ENCODE measurements at places on chromosomes 1 and 21.

DNA sequence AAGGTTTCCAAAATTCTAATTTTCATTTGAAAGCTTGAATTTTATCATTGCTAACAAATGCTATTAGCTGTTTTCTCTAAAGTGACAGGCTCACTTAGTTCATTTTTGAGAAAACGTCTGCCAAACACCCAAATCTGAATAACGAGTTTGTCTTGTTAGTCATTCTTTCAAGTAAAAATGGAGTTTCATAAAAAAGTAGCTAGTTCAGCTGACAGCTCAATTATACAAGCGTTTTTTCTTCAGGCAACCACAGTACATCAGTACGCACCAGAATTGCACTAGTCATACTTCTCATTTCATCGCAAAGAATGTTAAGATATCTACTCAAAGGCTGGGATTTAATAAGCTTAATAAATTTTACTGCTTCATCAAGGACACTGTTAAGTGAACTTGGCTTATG, 72.3 kb upstream of the SLFNL1 start:
- DNase-seq, result no peak

DNA sequence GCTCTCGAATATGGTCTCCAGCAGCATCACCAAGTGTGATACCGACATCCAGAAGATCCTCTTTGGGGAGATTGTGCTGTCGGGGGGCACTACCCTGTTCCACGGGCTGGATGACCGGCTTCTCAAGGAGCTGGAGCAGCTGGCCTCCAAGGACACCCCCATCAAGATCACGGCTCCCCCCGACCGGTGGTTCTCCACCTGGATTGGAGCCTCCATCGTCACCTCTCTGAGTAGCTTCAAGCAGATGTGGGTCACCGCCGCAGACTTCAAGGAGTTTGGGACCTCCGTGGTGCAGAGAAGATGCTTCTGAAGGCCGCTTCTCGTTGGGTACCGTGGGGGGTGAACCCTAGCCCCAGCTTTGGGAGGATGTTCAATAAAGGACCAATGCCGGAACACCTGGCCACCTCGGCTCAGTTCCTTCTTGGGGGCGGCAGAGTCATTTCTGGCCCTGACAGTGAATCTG, 1.3 kb downstream of the ACTRT2 start:
- no peak for DNase-seq

DNA sequence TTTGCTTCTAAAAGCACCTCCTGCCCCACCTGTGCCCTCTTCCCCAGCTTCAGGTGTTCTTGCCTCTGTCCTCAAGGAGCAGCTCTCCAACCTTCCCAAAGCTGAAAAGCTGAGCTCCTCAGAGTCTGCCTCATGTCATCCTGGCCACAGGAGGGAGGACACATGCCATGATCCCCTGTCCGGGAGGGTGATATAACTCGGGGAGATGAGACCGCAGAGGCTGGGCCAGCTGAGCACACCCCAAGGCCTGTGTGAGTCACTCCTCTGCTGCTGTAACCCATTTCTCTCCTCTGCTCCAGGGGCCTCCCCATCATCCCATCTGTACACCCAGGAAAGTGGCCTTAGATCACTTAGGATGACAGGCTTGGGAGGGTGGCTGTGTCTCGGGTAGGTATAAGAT, 49.8 kb downstream of the EPHB2 start:
- no peak for DNase-seq

- DNase-seq, result no peak
Observed at GRCh38 chr1:172143384-172144055, 277.0 kb upstream of the C1orf105 start.

DNA sequence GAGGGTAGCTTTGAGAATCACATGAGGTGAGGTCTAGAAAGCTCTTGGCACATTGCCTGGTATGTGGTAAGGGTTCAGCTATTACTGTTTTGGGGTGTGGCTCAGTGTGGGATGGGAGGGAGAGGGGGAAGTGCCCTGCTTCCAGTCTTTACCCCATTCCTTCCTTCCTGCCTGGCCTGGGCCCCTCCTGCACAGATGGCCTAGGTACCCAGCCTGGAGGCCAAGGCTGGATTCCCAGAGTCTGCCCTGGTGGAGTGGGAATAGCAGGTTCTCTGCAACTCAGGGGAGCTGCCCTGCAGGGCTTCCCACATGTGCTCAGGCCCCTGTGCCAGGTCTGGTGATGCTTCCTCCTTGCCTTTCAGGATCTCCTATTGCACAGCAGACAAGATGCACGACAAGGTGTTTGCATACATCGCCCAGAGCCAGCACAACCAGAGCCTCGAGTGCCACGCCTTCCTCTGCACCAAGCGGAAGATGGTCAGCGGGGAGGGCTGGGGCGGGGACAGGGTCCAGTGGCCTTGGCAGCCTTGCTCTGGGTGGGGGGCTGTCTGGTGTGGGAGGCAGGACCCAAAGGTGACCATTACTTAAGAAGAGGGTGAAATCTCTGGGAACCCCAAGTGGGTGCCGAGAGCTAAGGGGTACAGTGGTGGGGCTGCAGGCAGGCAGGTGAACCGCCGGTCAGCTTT, 13.5 kb downstream of the LDLRAP1 start:
- peak; percentile 21 for DNase-seq

GRCh38 chr1:51472359-51472758, 46.7 kb downstream of the EPS15 start:
- DNase-seq, result no peak

DNA sequence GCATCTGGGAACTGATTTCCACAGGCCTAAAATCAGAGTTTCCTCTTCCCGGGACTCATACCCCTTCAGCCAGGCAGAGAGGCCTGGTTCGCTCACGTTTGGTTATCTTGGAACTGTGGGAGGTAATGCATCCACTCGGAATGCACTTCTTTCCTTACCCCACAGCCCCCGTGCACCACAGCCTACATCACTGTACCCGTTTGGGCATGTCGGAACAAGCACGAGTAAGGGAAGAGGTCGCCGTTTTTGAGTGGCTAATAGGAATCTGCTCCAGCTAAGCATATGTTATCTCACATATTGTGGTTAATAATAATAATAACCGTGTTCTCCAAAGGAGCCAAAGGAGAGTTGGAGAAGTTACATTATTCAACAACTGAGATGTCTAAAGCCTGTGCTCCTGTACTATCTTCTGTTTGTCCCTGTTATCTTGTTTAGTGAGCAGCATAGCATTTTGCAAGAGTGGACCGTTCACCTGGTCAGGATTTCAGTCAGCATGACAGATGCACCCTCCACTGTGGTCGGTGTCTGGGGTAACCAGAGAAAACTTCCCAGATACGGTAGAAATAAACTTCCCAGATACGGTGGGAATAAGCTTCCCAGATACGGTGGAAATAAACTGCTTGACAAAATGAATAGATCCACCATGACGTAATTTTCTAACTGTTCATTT, 198.6 kb downstream of the SDCCAG8 start:
- DNase-seq, result no peak

GRCh38 chr1:92136341-92136740, 56.2 kb downstream of the BTBD8 start:
- DNase-seq, result no peak

DNA sequence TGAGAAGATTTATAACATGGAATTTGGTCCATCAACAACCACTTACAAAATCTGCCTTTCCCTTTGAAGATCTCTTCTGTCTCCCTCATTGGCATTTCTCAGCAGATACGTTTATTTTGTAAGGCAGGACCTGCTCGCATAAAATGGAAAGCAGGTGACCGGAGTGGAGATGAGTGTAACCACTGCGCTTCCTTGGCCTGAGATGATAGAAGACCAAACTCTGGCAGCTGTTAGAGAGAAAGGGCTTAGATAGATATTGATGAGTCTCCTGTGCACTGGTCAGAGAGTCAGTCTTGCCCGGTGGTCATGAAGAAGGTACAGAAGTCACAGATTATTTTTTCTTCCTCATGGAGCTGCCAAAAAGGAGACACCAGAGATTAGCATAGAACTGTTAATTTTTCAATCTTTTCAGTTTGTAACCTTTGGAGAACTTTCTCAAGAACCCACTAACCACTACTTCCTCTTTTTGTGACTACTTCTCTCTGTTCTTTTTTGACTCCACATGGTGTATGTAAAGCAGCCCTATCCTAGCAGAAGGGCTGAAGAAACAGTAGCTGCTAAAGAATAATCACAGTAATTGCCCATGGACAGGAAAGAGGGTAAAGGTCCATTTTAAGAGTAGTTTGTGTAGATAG, 47.6 kb downstream of the FCRL3 start:
- DNase-seq, result no peak
